ENCODE measurements at places on chromosomes 4 and X.

DNA sequence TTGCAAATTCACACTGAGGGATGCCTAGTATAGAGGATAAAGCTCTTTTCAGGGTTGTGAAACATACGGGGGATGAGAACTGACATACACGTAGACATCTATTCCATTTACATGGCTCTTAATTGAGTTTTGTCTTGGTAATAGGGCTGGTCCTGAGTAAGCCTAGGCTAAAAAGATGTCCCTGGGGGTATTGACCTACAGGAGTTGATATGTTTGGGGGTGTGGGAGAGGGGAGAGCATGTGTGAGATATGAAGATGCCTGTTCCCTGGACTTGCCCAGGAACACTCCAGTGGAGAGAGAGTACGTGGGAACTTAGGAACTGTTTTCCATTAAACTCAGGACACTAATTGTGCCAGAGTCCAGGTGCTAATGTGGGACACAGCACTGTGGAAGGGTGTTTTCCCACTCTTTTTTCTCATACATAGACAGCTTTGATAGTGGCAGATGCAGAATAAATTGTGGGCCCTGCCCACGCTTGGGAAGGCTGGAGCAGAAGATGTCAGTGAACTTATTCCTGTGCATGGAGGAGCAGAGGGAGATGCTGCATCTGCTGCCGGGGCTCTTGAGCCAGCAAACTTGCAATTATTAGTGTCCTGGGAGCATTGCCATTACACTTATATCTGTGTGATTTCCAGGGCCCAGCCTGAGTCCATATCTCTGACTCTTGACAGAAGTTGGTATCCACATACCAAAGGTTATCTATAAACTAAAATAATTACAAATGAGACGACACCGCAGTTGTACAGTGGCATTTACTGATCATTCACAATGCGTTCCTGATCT is 20.7 kb downstream of the SYNPO2 start:
- DNase-seq, result no peak

GRCh38 chr4:42541647-42542046 is 115.3 kb downstream of the ATP8A1 start:
- DNase-seq, result no peak

DNA sequence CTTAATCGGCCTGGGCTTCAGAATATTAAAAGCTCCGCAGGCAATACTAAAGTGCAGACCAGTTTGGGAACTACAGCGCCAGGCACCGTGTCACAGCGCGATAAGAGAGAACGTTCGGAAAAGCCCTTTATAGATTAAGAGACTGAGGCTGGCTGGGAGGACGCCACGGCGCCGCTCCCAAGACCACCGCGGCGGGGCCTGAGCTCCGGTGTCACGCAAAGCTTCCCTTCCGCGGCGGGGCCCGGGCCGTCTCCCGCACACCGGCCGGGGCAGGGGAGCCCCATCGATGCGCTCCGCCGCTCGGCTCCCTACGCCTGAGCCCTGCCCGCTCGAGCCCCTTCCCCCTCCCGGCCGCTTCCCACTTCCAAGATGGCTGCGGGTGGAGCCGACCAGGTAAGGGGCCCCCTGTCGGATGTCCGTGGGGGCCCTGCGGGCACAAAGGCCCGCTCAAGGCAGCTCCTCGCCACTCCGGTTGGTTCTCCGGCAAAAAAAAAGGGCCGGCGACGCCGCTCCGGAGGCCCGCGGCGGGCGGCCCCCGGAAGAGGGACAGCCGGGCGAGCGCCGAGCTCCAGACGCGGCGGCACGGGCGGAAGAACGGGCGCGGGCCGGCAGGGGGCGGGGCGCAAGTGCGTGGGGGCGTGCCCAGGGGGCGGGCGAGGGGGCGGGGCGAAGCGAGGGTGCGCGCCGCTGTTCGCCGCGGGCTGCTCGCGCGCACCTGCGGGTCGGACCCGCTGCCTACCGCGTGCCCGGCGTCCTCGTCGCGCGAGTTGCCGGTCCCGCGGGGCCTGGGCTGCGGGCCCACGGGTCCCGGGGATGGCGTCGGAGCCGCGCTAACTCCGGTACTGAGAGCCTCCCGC is at the start of gene TBC1D14:
Gene TBC1D14, plus strand, starts transcription at position 714 of the 857 bp plus-strand sequence. CDS start 13,564 bp downstream, outside the sequence.
- peak; percentile 92 for DNase-seq

DNA sequence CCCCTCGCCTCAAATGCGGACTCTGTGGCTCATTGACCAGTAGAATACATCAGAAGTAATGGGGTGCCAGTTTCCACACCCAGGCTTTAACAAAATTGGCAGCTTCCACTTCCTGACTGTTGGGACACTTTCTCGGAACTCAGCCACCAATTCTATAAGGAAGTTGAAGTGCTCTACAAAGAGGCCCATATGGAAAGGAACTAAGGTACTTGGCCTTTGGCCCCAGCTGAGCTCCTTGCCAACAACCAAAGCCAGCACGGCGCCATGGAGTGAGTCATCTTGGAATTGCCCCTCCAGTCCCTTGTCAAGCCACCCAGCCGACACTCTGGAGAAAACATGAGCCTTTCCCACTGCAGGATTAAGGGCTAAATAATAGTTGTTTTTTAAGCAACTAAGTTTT is 262.2 kb upstream of the INTU start:
- peak; percentile 19 for DNase-seq

- no peak for DNase-seq
Observed at GRCh38 chr4:74757136-74757535, 37.2 kb downstream of the BTC start.

DNA sequence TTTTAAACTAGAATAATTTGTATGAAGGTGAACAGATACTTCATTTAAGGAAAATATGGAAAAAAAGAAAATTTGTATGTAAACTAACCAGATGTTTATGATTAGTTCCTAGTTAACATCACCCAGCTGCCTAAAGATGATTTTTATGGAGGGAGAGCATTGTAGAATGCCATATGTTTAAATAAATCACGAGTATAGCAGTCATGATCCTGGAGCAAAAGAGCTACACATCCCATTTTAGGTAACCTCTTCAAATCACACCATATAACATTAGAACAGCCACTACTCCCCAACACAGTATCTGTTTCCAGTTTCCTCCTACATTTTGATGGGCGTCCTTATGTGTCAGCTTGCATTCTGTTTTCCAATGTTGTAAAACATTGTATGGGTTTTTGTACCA is 571.9 kb upstream of the FAM241A start:
- no peak for DNase-seq

- no peak for DNase-seq
Observed at GRCh38 chrX:11296051-11296450, 2.8 kb downstream of the AMELX start.

- DNase-seq, result no peak
Observed at GRCh38 chrX:65681810-65682209, 14.4 kb downstream of the MSN start.

DNA sequence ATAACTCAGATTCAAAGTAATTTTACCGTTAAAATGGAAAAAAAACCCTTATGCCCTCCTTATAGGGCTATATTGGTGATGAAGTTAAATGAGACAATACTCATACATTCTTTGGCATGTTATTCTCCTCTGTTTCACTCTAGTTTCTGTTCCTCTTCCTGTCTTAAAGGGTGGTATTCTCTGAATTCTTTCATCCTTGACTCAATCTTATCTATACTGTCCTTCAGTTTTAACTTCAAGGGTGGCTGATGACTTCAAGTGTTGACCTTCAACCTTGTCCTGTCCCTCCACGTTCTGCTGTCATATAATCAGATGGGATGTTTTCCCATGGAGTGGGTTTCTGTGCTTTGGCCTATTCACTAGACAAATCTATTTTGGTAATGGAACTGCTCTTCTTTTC is 44.0 kb downstream of the ZNF518B start:
- no peak for DNase-seq

DNA sequence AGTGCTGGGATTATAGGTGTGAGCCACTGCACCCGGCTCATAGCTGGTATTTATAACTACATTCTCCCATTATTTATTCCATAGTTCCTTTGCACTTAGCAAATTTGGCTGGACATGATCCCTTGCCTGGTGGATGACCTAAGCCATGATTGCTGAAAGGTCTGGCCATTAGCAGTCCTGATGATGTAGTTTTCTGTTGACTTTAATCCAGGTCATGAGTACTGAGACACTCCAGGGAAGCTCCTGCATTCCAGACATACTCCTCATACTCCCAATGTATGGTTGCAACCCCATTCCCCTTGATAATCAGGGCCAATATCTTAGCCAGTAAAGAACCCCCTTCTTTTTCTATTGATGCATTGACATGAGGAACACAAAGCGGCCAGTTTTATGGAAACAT is 24.4 kb upstream of the MGST2 start:
- no peak for DNase-seq

GRCh38 chr4:140296335-140297220 is 76.9 kb upstream of the SCOC start:
- no peak for DNase-seq

- no peak for DNase-seq
Observed at GRCh38 chr4:39103291-39103690, 41.3 kb downstream of the KLHL5 start.

DNA sequence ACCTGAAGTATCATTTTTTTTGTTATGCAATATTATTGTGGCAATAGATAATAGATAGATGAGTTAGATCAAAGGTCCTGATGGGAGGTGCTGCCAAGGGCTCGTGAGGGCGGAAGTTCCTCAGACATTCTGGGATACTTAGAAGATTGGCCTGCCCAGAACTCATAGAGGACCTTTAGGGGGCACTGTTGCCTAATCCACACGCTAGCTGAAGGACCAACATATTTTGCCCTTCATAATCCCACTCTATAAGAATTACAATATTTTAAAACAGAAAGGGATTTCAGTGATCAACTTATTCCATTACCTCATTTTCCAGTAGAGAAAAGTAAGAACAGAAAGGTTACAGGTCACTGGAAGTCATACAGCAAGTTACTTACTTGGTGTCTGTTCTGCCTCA is 22.9 kb upstream of the COX7B2 start:
- peak; percentile 34 for DNase-seq

DNA sequence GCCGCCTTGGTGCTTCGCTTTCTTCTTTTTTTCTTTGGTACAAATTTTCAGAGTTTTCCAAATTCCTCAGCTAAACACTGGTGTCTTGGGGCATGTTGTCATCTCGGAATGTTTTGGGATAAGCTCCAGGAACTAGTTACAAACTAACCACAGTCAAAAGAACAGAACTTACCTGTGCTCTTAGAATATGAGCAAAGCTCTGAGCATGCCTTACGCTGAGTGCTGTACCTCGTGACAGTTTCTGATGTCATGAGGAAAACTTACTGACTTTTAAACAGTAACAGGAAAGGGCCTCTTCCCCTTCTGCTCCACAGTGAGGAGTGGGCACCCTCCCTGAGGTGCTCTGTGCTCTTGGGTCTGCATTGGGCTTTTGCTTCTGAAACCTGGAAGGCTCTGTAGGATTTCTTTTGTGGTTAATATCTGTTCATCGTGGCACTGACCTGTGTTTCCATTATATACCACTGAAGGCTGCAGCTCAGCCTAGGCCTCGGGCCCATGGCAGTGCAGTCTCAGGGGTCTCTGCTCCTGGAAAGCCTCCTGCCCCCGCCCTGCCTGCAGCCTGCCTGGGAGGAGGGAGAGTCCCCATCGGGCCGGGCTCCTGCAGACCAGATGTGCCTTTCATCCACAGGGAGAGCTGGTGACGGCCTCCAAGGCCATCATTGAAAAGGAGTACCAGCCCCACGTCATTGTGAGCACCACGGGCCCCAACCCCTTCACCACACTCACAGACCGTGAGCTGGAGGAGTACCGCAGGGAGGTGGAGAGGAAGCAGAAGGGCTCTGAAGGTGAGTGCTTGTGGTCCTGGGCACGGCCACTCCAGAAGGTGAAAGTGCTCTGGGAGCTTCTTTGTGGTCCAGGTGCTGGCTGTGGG is 48.7 kb downstream of the NOP14 start:
- no peak for DNase-seq

- DNase-seq, result no peak
Observed at GRCh38 chrX:123215397-123216089, 31.5 kb downstream of the GRIA3 start.

DNA sequence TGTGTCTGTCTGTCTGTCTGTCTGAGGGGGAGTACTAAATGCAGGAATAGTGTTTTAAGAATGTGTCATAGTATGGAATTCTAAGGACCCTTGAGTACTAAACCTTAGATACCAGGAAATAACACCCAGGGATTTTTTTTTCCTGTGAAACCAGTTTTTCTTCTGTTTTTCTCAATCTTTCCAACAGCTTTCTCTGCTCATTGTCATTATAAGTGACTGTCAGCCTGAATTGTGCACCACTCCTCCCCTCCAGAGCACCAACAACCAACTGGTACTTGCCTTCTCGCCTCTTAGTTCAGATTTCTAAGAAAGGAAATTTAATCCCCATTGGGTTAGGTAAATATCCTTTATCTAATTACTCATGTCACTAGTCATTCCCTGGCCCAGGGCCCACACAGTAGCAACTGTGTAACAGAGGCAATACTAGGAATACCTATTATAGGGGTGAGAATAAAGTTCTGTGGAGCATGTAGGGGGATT is 320.6 kb downstream of the ADGRL3 start:
- no peak for DNase-seq

GRCh38 chrX:17052793-17053192 is 106.3 kb downstream of the REPS2 start:
- no peak for DNase-seq

GRCh38 chr4:175784986-175785525 is 27.0 kb downstream of the GPM6A start:
- DNase-seq, result no peak

GRCh38 chr4:2426711-2427275 is 8.0 kb downstream of the CFAP99 start:
- DNase-seq, result no peak

DNA sequence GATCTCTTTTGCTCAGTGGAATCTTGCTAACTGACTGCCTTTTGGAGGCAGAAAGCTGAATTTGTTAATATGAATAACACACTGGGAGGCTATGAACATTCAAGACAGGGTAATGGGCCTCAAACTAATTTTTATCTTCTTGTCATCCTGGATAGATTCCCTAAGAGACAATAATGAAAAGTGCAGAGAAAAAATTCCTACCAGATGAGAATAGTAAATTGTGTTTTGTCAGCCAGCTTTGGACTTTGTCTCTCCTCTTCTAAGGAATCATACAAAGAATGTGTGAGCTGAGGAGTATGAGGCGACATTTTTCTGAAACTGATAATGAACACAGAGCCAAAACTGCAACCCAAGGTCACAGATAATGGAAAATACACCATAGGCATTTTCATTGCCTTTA is 649.3 kb downstream of the IQCM start:
- no peak for DNase-seq

GRCh38 chr4:148396986-148397673 is 45.1 kb downstream of the NR3C2 start:
- DNase-seq, result no peak

GRCh38 chr4:10526429-10527222 is 69.4 kb upstream of the ZNF518B start:
- no peak for DNase-seq

- no peak for DNase-seq
Observed at GRCh38 chrX:37959212-37960021, 46.9 kb upstream of the SYTL5 start.

GRCh38 chr4:149630064-149630463 is 185.6 kb downstream of the IQCM start:
- DNase-seq, result no peak
